ENCODE measurements at places on chromosomes 3 and 15.

- DNase-seq: no peak
These were observed 200.9 kb upstream of the EIF1B start for GRCh38 chr3:40108643-40109042.

GRCh38 chr3:18436213-18436612 is 11.1 kb upstream of the SATB1 start:
- no peak for DNase-seq

GRCh38 chr3:175185903-175186302 is 326.8 kb downstream of the NAALADL2 start:
- DNase-seq: no peak

GRCh38 chr3:17394541-17395155 is 347.8 kb downstream of the TBC1D5 start:
- DNase-seq: no peak

- no peak for DNase-seq
These were observed 43.2 kb upstream of the POLG start for GRCh38 chr15:89377842-89378295.

GRCh38 chr15:88645171-88646087 is 6.6 kb downstream of the ISG20 start:
- DNase-seq: no peak

- no peak for DNase-seq
These were observed 12.1 kb downstream of the VEPH1 start for GRCh38 chr3:157491136-157491535.

DNA sequence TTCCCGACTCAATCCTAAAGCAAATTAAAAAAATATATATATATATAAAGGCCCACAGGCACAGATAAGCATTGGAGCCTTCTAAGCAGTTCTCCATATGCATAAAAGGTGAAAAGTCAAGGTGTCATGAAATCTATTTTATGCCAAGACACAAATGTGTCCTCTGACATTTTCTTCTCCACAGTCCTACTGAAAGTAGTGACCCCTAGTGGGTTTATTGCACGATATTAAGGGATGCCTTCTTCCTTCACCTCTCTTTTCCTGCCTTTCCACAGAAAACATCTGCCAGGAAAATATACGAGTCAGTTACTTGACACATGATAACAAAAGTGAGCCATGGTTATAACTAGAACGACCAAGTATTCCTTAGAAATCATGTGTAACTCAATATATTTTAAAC is 303.2 kb downstream of the TIGIT start:
- no peak for DNase-seq

- no peak for DNase-seq
These were observed 202.2 kb upstream of the CMC1 start for GRCh38 chr3:28039234-28039633.

- no peak for DNase-seq
These were observed 54.7 kb upstream of the ONECUT1 start for GRCh38 chr15:52844823-52845222.

DNA sequence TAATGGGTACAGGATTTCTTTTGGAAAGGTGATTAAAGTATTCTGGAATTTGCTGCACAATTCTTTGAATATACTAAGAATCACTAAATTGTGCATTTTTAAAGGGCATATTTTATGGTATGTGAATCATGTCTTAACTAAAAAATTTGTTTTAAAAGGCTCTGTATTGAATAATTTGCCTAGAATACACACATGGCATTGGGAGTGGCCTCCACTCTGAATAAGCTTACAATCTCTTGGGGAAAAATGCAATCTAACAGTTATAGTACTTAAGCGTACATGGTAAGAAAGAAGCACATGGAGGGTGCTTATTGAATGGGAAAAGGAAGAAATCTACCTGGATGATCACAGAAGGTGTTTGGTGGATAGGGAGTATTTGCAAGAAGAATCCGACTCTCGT is 385.1 kb downstream of the LPP start:
- no peak for DNase-seq

- no peak for DNase-seq
These were observed 55.4 kb upstream of the SNRPN start for GRCh38 chr15:24899367-24899766.

- DNase-seq: no peak
These were observed 29.3 kb downstream of the NFKBIZ start for GRCh38 chr3:101878589-101878988.

GRCh38 chr3:63911873-63912767 is at the start of gene SCAANT1:
Gene SCAANT1, minus strand, starts transcription at chr3:63912383.
- DNase-seq: peak; percentile 80

GRCh38 chr15:70778258-70779076 is 15.1 kb upstream of the UACA start:
- DNase-seq: no peak

DNA sequence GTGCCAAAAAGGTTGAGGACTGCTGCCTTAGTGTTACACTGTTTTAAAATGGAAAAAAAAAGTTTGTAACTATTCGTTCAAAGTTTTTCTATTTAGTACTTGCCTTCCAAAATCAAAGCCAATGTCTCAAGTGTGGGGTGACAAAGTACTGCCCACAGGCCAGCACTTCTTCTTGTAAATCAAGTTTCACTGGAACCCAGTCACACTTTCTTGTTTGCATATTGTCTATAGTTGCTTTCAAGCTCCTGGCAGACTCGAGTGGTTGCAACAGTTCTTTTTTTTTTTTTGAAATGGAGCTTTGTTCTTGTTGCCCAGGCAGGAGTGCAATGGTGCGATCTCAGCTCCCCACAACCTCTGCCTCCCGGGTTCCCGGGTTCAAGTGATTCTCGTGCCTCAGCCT is 75.3 kb upstream of the RPL35A start:
- DNase-seq: no peak

GRCh38 chr15:31241888-31242522 is 84.6 kb upstream of the KLF13 start:
- DNase-seq: no peak

GRCh38 chr15:70091726-70092463 is 5.8 kb downstream of the TLE3 start:
- no peak for DNase-seq

- DNase-seq: peak; percentile 58
These were observed at the start of gene ZBTB47 for GRCh38 chr3:42653560-42654330. Gene ZBTB47, plus strand, starts transcription at chr3:42653697. Its CDS starts 4,659 bp downstream, at chr3:42658356.

- no peak for DNase-seq
These were observed 97.7 kb upstream of the SAMMSON start for GRCh38 chr3:69901802-69902201.
